ENCODE measurements at places on chromosomes 16 and 17.
A peak's percentile ranks its signal among the peaks of the same experiment; 100 is the strongest.

GRCh38 chr16:27232061-27232900 is 29.0 kb downstream of the KDM8 start:
- DNase-seq: no peak

DNA sequence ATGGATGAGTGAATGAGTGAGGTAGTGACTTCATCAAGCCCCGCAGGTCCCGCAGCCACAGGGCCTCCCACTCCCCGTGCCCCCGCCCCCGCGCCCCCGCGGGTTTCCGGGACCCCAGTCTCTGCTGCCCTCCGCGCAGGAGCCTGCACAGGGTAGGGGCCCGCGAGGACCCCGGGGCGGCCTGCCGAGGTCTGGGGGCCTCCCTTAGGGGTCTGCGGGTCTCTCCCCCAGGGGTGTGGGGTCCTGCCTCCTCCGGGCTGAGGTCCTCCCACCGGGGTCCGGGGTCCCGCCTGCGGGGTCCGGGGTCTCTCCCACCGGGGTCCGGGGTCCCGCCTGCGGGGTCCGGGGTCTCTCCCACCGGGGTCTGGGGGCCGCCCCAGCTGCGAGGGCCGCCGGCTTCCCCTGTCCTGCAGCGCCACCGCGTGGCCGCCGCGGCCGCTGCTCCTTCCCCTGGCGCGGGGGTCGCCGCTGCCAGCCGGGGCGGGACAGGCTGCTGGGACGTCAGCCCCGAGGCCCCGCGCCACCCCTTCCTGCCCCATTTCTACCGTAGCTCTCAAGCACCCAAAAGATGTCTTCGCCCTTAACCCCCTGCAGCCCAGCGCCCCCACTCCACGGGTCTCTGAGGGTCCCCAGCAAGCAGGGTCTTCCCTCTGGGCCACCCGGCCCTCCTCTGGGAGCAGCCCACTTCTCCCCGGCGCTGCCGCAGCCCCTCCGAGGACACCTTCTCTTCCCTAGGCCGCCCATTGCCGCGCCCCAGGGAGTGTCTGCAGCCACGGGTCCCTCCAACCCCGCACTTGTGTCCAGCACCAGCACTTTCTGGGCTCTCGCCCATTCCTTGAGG is 10.4 kb upstream of the CHMP6 start:
- peak; percentile 33 for DNase-seq

DNA sequence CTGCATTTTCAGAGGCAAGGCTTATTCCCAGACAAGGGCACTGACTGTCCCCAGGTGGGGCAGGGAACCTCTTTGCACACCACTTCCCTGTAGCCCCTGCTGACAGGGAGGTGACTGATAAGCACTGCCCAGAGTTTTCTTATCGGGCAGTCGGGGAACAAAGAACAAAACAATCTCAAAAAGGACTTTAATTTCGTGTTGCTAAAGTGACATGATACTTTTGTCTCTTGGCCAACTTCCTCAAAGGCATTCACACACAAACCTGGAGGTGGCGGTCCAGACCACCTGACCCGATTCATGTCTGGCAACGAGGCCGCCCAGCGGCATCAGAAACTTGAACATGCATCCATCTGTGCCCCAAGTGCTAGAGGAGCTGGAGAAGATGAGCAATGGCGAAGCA is 28.9 kb downstream of the ZDHHC7 start:
- DNase-seq: no peak

- DNase-seq: no peak
Observed at GRCh38 chr17:71902894-71903506, 217.8 kb upstream of the SOX9 start.

GRCh38 chr17:78934681-78935418 is 9.7 kb upstream of the TIMP2 start:
- DNase-seq: no peak

Measured in CD8-positive, alpha-beta memory T cell (primary cell).